ENCODE measurements at places on chromosomes 1 and 21.

DNA sequence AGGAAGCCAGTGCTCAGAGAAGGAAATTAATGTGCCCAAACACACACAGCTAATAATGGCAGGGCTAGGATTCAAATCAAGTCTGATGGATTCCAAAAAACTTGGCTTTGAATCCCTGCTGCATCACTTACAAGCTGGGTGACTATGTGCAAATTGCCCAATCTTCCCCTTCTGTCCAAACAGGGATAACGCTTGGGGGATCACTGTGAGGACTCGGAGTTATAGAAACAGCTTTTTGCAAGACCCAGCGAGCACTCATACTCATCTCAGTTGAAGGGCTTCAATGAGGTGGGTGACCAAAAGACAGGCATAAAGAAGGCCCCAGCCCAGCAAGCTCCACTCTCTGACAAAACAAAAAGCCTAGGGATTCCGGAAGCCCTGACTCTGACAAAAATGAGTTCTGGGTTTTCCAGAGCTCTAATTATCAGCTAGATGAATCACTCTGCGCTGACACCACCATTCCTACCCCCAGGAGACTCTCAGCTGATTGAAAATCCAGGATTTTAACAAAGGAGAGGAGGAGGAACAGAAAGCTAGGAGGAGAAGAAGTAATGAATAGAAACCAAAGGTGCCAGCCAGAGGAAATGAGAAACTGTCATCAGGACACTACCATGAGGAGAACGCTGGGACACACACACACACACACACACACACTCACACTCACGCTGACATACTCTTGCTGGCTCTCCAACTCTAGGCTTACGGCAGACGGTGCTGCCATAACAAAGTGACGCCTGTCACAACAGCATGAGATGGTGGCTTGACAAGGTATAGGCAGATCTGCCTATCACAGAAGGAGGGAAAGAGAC, 1.6 kb upstream of the STK40 start:
- no peak for DNase-seq

GRCh38 chr1:226082959-226083301, 20.4 kb downstream of the H3-3A start:
- no peak for DNase-seq

DNA sequence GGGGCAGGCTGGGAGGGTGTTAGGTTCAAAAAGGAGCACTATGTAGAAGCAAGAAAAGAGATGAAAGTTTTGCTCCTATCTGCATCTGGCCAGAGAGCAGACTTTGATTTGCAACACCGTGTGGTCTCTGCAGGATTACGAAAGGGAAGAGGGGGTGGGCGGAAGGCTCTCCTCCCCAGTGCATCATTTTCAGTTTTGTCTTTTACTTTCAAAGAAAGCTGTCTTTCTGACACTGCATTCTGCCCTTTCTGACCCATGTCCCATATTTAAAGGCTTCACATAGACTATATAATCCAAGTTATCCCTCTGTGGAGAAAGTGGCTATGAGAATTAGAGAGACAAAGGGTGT, 126.5 kb downstream of the RHOU start:
- DNase-seq = no peak

DNA sequence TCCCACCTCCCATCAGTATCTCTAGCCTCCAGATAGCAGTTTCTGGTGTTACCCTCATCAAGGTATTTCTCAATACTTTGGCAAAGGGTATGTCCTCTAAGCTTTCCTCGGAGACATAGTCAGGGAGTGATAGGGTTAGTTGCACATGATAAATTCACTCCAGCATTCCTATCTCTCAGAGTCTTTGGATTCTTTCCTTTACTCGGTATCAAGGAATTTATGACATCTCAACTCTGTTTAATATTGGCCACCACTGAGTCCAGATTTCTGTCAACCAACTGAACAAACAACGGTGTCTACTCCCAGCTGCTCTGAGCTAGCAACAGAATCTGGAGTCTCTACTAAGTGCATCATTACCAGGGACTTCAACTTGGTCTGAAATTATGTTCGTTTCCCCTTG, 233.4 kb downstream of the TM2D1 start:
- no peak for DNase-seq

DNA sequence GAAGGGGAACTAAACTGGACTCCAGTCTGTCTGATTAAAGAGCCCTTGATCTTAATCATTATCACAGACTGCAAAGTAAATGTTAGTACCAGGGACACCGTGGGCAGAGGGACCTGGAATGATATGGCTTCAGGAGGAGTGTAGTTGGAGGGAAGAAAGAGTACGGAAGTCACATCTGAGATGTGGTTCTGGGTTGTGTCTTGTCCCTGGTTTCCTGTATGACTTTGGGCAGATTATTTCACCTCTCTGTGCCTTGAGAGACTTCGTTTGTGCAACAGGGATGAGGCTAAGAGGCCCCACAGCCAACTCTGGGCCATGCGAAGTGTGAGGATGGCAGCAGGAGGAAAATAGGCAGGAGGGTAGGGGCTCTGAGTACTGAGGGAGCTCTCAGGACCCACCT, 76.1 kb upstream of the SLC2A1 start:
- DNase-seq = peak; percentile 23

DNA sequence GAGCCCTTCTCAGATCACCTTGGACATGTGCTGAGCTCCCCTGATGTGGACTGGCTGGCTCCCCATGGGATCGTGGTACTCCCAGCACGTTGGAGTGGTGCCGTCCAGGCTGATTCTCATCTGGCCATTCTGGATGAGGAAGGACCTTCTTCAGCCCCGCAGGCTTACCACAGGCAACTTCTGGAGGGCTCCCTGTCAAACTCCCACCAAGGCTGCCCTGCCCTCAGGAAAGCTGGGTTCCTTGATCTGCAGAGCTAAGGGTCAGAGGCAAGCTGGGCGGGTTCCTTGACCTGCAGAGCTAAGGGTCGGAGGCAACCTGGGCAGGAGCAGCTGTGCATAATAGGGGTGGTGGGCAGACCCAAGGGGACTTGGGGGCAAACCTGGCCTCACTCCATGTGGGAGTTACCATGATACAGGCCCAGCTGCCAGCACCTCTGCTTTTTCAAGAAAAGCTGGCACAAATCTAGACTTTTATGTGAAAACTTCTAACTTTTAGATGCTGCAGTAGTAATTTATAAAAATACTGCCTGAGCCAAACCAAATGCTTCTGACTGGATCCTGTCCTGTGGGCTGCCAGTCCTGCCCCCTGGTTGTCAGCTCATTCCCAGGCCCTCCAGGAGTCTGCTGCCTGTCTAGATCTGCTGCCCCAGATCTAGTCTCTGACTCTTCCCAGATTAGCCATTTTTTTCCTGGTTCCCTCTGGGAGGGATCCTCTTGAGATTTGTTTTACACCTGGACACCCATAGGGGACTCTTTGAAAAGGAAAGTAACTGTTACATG, 5.6 kb upstream of the THEM5 start:
- no peak for DNase-seq
